Suppressor macrophage treated with lipopolysaccharide for 4 hours (primary cell): ENCODE measurements at places on chromosomes 5 and 9.

GRCh38 chr9:20728493-20729220 lies 44.6 kb downstream of the FOCAD start:
- no peak for DNase-seq

DNA sequence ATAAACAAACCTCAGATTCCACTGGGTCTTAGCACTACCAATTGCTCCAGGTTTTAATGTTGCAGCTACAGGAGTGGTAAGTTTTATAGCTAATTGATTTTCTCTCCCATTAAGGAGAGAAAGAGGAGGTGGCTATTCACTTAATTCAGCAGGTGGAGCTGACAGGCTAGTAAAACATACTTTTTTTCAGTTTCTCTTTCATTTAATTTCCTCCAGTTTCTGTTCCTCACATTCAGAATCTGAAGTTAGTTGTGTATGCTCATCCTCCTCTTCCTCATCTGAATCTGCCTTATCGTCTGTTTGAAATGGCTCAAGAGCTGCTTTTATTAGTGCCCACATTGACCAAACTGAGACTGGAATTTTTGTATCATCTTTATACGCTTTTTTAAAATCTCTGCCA lies 98.0 kb downstream of the PLPPR1 start:
- DNase-seq, result no peak

- DNase-seq, result no peak
Observed at GRCh38 chr9:109319626-109320241, 1.1 kb downstream of the EPB41L4B start.

DNA sequence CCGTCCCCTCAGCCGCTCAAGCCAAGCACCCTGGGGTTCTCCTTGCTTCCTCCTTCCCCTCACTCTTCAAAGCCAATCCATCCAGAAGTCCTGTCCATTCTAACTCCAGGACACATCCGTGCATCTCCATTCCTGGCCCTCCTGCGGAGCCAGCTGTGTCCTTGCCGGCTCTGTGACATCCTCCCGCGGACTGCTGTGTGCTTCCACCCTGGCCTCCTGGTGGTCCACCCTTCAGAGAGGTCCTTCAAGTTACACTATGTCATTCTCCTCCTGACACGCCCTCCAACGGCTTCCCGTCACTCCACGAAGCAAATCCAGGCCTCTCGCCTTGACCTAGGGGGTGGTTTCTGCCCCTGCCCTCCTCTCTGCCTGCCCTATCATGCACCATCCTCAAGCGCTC lies 13.0 kb upstream of the SCGB3A1 start:
- no peak for DNase-seq

DNA sequence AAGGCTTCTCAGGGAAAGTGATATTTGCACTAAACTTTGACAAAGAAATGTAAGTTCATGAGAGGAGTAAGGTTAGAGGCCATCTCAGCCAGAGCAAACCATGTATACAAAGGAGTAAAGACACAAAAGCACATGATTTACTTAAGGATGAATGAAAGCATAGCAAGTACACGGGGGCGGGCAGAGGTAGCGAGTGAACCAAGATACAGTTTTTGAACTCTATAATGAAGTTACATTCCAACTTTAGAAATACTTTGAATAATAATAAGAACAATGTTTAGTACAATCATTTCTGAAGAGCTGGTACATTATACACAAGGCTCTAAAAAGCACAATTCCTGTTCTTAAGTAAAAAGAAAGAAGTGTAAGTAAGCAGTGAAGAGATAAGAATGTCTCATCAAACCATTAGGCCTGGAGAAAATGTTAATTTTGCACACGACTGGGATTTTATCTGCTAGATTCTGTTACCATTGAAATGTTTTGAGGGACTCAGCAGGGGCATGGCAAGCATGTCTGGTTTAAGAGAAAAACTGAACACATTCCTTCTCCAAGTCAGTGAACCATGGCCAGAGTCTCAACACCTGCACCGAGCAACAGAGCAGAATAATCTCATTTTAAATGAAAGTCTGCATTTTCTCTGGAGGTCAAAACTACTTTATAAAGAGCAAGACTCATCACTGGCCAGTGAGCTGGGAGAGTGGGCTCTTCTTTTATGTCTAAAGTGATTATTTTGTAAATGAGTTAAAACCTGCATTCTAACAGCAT lies 147.6 kb upstream of the TRPM3 start:
- no peak for DNase-seq

GRCh38 chr9:16459421-16460148 lies 410.9 kb downstream of the BNC2 start:
- DNase-seq, result no peak

DNA sequence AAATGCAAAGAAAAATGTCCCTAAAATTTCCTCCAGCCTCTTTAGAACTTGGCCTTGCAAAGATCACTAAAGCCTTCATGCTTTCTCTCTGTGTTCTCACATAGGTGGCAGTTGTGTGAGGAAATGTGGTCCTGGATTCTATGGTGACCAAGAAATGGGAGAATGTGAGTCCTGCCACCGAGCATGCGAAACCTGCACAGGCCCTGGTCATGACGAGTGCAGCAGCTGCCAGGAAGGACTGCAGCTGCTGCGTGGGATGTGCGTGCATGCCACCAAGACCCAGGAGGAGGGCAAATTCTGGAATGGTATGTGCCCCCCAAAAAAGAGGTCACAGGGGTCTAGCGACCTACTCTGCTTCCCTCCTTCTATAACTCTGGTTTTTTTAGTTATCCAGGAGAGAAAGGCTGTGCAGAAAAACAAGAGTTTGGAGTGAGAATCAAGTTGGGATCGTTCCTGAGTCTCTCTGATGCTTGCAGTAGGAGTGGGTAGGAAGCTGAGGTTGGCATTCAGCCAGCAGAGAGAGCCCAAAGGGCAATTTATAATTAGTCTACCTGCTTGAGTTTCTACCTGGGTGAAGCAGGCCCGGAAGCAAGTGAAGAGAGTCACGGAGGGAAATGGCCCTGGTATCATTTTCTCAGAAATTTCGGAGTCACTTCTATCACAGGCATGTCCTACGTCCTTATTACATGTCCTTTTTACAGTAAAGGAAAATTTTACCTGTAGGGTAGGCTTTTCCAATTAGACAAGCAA lies 97.5 kb downstream of the RFK start:
- DNase-seq, result no peak

GRCh38 chr9:23015557-23015956 lies 568.9 kb downstream of the DMRTA1 start:
- no peak for DNase-seq

GRCh38 chr5:43008363-43009153 lies 31.6 kb downstream of the ANXA2R start:
- DNase-seq, result peak; percentile 90

DNA sequence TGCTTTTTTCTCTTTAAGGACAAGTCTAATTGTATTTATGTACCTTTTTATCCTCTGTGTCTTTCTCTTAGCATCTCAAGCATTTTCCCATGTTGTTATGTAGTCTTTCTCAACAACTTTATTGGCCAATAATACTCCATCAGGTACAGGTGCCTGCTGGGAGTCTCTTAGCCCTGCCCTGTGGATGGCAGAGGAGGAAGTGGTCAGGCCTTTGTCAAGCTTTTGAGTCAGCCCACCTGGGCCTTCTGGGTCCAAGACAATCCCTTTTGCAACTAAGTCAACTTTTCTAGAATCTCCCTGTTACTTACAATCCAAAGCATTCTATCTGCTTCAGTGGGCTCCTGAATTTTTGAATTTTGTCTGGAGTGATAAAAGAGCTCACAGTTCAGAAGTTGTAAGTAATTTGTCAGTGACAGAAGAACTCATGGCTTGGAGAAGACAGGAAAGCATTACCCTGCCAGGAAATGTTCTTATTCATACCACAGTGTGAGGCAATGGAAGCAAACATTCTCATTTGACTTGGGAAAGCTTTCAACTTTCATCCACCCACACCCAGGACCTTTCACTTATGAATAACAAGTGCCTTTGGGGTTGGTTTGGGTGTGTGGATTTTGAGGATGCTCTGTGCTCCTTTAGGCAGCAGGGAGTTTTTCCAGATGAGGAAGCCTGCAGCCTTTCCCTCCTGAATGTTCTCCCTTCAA lies 200.0 kb upstream of the S1PR3 start:
- DNase-seq, result peak; percentile 92

DNA sequence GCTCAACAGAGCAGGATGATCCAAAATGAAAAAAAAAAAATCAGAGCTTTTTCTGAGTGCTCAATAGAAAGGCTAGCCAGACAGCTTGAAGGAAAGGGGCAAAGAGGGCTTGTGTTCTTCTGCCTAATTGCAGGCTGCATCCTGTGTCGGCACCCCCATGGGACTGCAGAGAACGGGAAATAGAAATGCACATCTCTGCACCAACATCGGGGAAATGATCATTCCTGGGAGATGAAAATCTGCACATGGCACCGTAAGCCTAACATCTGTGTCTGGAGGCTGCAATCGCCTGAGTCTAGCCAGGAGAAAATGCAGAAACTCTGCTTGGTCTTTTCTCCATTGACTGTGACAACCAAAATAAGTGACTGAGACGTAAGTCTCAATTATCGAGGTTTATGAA lies 243.9 kb downstream of the ICE1 start:
- DNase-seq, result no peak

DNA sequence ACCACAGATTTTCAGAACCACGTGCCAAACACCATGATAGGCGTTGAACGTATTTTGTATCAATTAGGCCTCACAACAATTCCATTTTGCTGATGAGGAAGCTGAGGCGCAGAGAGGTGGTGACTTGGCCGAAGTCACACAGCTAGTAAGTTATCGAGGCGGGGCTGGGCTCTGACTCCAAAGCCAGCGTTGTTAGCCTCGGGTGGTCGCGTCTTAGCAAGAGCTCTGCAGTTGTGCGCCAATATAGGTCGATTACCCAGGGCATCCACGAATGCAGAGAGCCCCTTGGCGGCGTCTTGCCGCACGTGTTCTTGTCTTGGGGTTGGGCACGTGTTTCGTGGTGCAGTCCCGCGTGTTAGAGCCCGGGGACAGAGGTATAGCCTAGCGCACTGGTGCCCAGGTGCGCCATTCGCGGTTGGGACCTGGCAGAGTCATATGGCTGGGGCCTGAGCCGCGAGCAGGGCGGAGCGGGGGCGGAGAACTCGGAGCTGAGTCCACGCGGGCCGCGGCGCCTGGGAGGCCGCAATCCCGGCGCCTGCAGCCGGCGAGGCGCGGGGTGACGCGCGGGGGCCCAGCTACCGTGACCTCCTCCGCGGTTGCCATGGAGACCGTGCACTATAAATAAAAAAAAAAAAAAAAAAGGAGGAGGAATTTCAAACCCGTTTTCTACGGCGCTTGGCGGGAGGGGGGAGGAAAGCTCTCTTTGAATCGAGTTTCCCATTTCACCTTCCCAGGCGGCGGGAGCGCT lies 62.3 kb downstream of the CXXC5 start:
- DNase-seq, result peak; percentile 48

- DNase-seq, result no peak
Observed at GRCh38 chr5:59282726-59283125, 610.8 kb downstream of the PDE4D start.

DNA sequence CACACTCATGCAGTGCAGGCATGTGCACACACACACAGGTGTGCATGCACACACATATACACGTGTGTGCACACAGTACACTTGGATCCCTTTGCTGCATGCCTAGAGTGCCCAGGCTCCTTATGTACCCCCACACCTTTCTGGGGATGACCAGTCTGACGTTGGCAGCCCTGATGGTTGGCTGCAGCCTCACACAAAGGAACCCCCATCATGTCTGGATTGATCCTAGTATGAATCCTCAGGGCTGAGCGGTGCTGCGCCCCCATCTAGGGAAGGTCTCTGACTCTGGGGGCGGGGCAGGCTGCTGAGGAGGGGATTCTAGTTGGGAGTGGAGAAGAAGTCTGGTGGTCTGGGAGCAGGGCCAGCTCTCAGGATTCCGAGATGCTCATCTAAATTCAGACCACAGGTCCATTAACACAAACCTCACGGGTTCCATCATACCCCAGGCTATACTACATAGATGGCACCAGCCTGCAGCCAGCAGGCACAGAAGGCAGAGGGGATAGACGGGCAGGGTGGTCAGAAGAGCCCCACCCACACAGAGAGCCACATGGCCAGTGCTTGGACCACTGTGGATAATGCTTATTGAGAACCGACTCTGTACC lies 50.5 kb upstream of the OLFM1 start:
- DNase-seq, result no peak

DNA sequence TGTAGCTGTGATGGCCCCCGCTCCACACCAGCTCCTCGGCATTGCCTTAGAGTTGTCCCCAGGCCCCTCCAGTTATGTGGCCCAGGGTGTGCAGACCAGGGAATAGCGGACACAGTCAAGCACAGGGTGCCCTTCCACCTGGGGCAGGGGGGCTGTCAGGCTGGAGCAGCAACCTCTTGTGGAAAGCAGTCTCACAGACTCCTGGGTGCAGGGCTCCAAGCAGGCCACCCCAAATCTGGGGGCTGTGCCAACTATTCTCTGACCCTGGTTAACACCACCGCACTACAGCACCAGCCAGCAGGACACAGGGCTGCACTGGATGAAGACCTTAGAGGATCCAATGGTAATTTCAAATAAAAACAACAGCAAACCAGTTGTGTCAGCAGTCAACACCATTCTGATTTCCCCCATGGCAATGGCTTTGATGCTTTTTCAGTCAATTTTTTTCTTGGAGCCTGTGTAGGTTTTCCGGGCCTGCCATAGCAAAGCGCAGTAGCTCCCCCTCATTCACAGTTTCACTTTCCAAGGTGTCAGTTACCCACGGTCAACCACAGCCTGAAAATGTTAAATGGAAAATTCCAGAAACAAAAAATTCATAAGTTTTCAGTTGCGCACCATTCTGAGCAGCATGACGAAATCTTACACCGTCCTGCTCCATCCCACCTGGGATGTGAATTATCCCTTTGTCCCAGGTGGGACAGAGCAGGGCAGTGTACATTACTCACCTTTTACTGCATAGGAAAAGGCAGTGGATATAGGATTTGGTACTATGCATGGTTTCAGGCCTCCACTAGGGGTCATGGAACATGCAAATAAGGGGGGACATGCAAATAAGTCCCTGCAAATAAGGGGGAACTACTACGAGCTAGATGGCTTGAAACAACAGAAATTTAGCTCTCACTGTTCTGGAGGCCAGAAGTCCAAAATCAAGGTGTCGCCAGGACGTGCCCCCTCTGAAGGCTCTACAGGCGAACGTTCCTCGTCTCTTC lies 49.0 kb downstream of the C5orf15 start:
- no peak for DNase-seq

DNA sequence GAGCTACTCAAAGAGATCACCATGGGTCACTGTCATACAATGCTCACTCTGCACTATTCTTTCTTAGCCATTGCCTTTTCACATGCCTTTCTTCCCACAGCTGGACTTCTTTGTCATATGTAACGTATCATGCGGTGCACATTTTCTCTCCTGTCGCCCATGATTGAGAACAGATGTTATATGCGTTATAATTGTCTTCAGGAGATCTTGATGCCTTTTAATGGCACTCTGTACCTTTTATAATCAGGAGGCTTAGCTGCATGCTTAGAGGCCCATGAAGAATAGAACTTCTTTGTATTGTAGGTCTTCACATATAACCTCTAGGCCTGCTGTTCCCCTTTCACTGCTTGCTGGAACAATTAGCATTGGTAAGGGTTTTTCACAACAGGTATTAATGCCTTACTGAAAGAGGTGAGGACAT lies 436.1 kb downstream of the CDH10 start:
- DNase-seq, result no peak

GRCh38 chr9:118533101-118533500 lies 828.9 kb downstream of the TLR4 start:
- DNase-seq, result no peak

- DNase-seq, result no peak
Observed at GRCh38 chr5:15943487-15943886, 236.1 kb downstream of the MARCHF11 start.

- DNase-seq, result no peak
Observed at GRCh38 chr9:121700832-121701419, 49.5 kb downstream of the DAB2IP start.
